Progenitor cell of endocrine pancreas (in vitro differentiated cells): ENCODE measurements at places on chromosomes 1 and 21.

- DNase-seq: no peak
Measured at GRCh38 chr1:183932412-183932811, 105.1 kb downstream of the COLGALT2 start.

- no peak for DNase-seq
Measured at GRCh38 chr1:202628646-202629215, 81.5 kb downstream of the SYT2 start.

DNA sequence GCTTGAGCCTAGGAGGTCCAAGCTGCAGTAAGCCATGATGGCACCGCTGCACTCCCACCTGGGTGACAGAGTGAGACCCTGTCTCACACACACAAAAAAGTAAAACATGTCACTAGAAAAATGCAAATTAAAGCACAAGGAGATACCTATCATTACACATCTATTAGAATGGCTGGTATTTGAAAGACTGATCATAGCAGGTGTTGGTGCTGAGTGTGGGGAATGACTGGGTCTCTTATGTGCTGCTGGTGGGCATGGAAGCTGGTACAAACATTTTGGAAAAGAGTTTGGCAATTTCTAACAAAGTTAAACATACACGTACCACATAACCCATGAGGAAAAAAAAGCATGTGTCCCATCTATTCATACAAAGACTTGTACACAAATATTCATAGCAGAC is 142.1 kb upstream of the ZBTB40 start:
- no peak for DNase-seq

- DNase-seq: no peak
Measured at GRCh38 chr1:22449636-22450035, 2.0 kb upstream of the ZBTB40 start.

DNA sequence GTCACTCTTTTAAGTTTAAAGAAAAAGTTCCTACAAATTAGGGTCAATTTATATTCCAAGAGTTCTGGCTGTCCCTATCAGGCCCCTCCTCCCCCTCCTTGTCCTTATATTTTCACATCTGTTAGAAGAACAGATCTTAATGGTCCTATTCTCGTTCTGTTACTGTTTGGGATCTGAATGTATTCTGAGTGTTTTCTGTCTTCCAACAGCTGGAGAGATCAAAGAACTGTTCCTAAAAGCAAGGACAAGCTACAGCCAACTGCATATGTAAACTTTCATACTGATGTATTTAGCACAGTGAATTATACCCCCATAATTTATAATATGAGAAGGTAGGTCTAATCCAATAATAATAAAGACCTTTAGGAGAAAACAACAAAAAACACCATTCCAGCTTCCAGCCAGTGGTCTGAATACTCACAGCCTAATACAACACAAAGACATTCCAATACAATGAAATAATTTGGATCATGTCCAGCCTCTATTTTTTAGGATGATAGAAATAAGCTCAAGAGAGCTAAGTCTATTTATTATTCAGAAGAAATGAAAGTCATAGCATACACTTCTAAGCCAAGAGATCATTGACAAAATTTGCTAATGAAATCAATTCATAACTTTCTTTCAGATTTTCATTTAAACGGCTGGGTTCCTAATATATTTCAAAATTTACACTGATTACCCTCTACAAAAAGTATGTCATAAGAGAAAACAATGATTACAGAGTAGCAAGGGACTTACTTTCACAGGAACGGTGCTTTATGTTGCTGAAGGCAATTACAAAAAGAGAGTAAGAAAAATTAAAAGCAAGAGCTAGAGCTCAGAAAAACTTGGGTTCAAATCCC is 25.3 kb downstream of the WLS start:
- DNase-seq: no peak

- no peak for DNase-seq
Measured at GRCh38 chr1:204997591-204998355, 45.2 kb upstream of the CNTN2 start.

- DNase-seq: no peak
Measured at GRCh38 chr1:40382108-40382460, 8.6 kb downstream of the SMAP2 start.

DNA sequence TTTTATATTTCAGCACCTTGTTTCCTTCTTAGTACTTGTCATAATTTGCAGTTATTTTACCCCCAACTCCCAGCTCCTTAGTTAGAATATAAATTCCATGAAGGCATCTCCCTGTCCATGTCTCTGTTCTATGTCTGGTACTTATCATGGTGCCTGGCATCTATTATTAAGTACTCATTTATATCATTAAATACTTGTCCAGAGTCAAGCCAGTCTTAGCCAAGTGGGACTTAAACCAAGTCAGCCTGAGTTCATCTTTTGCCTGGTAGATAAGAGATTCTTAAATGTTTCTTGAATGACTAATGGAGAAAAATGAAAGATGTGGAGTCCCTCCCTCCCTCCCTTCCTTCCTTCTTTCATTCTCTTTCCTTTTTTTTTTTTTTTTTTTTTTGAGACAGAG is 9.4 kb downstream of the SLC25A44 start:
- DNase-seq: no peak

DNA sequence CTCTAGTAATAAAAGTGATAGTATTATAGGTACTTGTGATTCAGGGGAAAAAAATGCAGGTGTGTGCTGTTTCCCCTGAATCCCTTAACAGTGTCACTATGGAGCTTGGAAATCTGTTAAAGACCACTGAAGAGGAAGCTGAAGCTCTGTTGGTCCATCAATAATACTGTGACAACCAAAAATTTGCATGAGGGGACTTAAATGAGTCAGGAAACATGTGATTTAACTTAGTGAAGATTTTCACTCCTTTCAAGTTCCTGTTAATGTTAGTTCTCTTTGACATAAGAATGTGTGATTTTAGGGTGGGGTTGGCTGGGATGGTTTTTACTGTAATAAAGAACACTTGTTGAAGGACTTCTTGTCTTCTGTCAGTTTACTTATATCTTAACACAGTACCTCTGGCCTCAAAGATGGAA is 32.0 kb downstream of the VANGL2 start:
- DNase-seq: no peak

DNA sequence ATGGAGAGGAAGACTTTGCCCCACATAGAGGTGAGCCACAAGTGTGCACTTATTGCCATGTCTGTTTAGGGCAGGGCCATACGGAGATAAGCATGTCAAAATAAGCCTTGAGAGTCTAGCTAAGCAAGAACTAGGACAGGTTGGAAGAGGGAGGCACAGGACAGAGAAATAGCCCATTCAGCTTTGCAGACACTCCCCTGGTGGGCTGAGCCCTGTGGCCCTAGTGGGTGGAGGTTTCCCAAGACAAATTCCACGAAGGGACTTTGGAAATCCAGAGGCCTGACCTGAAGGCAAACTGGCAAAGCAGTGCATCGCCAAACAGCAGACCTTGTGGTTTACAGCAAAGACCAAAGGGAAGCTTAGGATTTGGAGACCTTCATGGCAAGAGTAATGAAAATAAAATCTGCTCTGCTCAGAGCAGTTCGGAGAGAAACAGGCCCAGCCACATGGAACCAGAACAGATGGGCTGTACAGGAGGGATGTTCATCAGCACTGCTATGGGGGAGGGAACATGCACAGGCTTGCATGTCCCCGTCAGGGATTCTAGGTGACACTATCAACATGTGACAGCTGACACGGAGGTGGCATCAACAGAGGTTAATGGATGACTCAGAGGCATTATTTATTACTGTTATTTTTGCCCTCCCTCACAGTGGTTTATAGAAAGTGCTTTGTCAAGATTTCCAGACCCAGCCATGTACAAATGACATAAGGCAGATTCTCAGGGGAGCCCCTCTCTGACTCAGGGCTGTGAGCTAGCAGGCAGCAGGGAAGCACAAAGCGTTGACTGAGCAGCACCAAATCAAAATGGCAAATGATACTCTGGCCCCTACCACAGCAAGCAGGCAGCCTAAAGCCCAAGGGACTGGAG is 90.1 kb upstream of the IRF2BP2 start:
- no peak for DNase-seq

DNA sequence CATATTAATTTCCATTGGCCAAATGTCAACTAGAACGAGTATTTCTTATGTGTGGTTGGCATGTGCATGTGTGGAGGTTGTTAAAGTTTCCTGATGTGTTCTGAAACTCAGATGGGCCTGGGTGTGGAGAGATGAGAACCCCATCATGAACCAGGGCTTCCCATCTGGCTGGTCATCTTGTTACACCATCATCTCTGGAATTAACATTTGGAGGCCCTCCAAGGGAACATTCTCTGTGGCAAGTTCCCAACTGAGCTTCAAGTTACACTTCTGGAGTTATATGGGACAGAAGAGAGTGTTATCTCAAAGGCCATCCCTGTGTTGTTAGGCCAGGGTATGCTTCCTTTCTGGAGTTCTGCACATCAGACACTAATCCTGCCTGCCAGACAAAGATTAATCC is 183.6 kb downstream of the TTLL7 start:
- DNase-seq: no peak

GRCh38 chr1:156552518-156552917 is 19.8 kb downstream of the IQGAP3 start:
- DNase-seq: no peak

DNA sequence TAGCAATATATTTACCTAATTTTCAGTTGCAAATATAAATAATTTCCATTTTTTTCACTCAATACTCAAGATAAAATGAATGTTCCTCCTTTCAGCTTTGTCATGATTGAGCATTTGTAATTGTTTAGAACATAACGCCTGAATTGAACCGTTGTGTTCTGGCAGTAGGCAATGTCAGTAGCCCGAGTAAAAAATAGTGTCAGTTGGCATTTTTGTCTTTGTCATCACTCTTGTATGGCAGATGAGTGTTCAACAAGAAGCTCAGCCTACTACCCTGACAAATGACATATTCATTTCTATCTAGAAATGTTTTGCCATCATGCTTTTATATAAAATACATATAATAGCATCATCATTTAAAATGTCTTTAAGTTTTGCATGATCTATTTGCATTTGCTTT is 691.4 kb upstream of the NCAM2 start:
- no peak for DNase-seq

DNA sequence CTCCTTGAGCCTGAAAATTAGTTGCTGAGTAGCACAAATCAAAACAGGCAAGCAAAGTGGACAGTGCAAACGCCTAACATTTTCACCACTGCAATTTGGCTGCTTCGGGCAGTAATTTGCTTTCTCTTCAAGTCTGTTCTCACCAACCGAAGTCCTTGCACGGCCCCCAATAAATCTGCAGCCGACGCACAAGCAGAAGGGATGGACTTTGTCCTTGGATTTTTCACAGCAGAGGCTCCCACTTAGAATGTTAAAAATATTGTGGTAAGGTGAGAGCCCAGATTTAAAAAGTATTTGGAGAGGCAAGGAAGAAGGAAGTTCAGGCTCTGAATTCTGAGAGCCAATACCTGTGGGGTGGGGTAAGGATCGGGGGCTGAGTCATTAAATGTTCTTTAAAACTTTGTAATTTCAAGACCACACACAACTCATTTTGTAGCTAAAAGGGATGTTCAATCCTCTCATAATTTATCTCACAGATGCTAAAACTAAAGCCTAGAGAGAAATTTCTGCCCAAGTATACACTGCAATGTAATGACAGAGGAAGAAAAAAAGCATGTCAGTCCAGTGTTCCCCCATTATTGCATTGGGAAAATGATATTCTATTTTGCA is 6.2 kb downstream of the CD247 start:
- DNase-seq: no peak

GRCh38 chr1:223556414-223557129 is 108.9 kb downstream of the CAPN8 start:
- DNase-seq: peak; percentile 55

DNA sequence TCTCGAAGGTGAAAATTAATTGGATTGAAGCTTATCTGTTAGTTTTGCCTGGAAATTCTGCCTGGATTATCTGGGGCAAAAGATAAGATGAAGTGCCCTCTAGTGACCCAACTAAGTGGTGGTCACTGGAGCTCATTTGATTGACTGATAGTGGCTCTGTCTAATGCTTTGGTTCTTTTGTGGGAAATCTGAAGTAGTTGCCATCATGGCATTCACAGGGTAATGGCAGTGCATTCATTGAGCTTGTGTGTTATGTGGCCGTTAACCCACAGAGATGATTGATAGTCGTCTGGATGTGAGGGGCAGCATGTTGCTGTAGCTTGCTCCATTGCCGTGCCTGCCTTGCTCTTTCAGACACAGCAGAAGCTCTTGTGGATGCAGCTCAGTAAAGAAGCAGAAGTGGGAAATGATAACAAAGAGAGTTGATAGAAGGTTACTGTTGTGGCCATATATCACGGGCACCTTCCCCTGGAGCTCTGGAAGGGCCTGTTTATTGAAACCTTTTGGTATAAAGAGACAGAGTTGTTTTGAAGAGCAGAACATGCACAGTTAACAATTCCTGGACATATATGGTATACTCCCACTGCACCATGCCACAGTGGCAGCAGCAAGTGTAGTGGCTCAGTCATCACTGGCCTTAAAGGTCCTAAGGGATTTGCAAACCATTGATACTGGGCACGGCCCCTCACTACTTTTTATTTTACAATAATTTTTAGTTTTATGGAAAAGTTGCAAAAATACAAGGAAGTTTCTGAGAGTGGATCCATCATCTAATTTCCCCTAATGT is 42.0 kb downstream of the CXADR start:
- DNase-seq: no peak

DNA sequence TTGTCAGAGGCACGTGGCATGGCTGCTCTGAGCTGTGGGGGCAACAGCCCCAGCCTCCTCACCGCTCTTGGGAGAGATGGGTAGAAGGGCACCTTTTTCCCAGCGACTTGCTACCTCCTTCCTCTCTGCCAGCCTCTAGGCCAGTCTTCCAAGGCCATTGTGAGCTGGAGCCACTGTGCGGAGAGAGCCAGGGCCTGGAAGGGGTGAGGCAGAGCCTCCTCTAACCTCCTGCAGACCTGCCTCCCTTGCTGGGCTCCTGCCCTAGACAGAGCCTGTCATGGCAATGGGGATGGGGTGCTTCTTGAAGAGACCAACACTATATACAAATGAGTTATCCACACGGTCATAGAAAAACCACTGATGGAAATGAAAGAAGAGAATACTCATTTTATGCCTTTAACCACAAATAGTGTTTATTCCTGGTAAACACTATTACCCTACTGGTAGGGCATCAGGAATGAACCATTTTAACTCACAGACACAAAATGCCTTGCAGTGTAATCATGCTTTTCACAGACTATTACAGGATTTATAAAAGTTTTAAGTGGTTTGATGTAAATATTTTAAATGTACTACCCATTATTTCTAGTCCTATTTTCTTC is 5.0 kb upstream of the IGFN1 start:
- no peak for DNase-seq

GRCh38 chr1:88036345-88037014 is 647.6 kb upstream of the PKN2 start:
- no peak for DNase-seq

GRCh38 chr21:43775795-43776430 is at the start of gene CSTB:
TSS of gene CSTB (minus strand) at chr21:43776308. CDS start at chr21:43776269, 39 bp downstream.
- peak; percentile 79 for DNase-seq
